Naive B cell (primary cell): ENCODE measurements at places on chromosomes 2 and 18. TPM values are rescaled to one million over a fixed set of nuclear protein-coding genes. Genes with fewer than 3 reads are reported as not detected.

- H3K4me1 ChIP-seq = peaks cover 8% of the 10 kb centered on the region
- no peaks in the 10 kb centered on the region for H3K36me3 ChIP-seq
- H3K27ac ChIP-seq = peak overlapping the region; percentile 18
- H3K27me3 ChIP-seq = peaks cover 9% of the 10 kb centered on the region
Observed at GRCh38 chr2:38601463-38602135, 1.1 kb downstream of the HNRNPLL start.

DNA sequence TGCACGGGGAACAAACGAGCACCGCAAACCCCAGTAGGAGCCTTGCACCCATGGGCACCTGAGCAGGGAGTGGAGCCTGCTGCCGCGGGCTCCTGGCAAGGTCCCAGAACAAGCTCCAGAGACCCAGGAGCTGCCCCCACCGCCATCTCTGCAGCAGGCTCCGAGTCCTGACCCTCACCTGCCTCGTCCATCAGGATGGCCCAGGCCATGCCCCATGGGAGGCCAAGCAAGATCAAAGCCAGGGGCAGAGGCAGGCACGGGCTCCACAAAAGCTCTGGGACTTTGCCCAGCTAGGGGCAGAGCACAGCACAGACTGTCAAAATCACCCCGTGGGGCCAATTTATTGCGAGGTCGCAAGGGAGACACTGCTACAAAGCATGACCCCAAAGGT, 43.6 kb downstream of the GPC1 start:
- H3K4me3 ChIP-seq = no peak overlapping the region
- peaks cover 24% of the 10 kb centered on the region for H3K36me3 ChIP-seq
- H3K27me3 ChIP-seq = no peaks in the 10 kb centered on the region
- DNase-seq = no peak
- H3K27ac ChIP-seq = no peak overlapping the region

DNA sequence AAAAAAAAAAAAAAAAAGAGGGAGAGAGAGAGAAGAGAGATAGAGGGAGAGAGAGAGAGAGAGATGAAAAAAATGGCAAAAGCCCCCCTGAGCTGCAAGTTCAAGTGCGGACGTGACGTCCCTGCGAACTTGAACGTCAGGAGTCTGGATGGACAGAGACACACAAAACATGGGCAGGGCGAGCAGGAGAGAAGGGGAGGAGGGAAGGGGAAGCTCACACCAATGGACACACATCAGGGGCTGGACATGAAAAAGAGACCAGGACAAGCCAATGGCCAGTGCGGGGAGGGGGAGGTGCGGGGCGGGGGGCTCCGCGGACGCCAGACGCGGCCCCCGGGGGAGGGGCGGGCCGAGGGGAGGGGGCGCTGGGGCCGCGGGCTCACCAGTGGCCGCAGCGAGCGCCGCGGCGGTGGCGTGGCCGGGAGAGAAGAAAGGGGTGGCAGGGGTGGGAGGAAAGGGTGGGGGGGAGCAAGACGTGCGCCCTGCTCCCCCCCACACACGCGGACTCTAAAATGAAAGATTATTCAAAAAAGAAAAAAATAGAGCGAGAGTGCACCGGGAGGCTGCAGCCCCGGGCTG, at the start of gene BCL11A:
BCL11A (minus strand) TSS at position 160 of the 579 bp plus-strand sequence. CDS start 384 bp downstream, outside the sequence.
- peak; percentile 81 for DNase-seq
- H3K4me1 ChIP-seq = peaks cover 19% of the 10 kb centered on the region
- H3K36me3 ChIP-seq = no peaks in the 10 kb centered on the region
- H3K27ac ChIP-seq = peak within 1 kb of the TSS; percentile 100

DNA sequence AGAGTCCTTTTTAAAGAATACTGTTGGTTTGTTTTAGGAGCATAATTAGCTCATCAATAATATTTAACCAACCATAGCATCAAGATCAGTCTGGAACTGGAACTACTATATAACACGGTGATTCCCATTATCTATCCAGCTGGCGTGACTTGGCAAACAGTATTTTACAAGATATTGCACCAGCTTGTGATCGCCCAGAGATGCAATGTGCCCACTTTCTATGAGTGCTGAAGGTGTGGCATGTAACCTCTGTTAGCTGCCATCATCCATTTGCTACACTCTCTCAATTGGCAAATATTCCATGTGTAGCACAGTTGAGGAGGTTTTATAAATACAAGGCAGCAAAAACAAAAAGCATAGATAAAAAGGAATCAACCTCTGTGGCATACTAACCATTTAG, 64.9 kb downstream of the FIGN start:
- no peaks in the 10 kb centered on the region for H3K36me3 ChIP-seq
- no peak overlapping the region for H3K27ac ChIP-seq
- no peak overlapping the region for H3K4me3 ChIP-seq
- H3K4me1 ChIP-seq = no peaks in the 10 kb centered on the region
- DNase-seq = no peak

CCL20 gene
- polyA plus RNA-seq = 0.94 TPM

DNA sequence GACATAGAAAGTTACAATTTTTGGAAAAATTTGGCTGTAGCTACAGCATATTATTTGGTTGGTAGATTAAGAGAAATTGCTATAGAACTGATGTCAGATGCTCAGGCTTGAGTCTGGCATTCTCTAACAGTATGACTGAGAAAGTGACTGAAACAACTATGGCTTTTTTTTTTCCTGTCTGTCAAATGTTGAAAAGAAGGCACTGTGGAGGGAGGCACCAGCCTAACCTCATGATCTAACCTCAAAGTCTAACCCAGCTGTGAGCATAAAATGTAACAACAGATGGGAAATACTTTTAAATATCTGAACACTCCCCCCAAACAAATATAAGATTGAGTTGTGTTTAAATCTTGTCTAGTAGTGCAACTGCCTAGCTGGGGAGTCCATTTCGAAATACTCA, 629.1 kb downstream of the LRP1B start:
- DNase-seq = no peak
- no peaks in the 10 kb centered on the region for H3K36me3 ChIP-seq
- H3K4me3 ChIP-seq = no peak overlapping the region
- no peak overlapping the region for H3K27ac ChIP-seq
- peaks cover 19% of the 10 kb centered on the region for H3K4me1 ChIP-seq

GRCh38 chr2:102703748-102704147, 58.1 kb upstream of the TMEM182 start:
- no peak overlapping the region for H3K27ac ChIP-seq
- no peak overlapping the region for H3K4me3 ChIP-seq
- peaks cover 18% of the 10 kb centered on the region for H3K27me3 ChIP-seq
- no peaks in the 10 kb centered on the region for H3K36me3 ChIP-seq
- no peaks in the 10 kb centered on the region for H3K4me1 ChIP-seq

GRCh38 chr2:132605236-132606180, 64.5 kb downstream of the LYPD1 start:
- DNase-seq = no peak
- H3K27ac ChIP-seq = no peak overlapping the region
- H3K27me3 ChIP-seq = no peaks in the 10 kb centered on the region
- H3K36me3 ChIP-seq = no peaks in the 10 kb centered on the region

- H3K27me3 ChIP-seq = no peaks in the 10 kb centered on the region
- H3K4me1 ChIP-seq = peaks cover 27% of the 10 kb centered on the region
- H3K36me3 ChIP-seq = no peaks in the 10 kb centered on the region
- DNase-seq = no peak
- H3K27ac ChIP-seq = no peak overlapping the region
- no peak overlapping the region for H3K4me3 ChIP-seq
Observed at GRCh38 chr2:157500334-157500733, 56.4 kb upstream of the CYTIP start.
